Natural killer cell treated with Interleukin-12 subunit alpha and Interleukin-12 subunit beta and Interleukin-15 and Interleukin-18, amount 100 ng/mL, for 72 hours (primary cell): ENCODE measurements at places on chromosomes 2 and 18.

DNA sequence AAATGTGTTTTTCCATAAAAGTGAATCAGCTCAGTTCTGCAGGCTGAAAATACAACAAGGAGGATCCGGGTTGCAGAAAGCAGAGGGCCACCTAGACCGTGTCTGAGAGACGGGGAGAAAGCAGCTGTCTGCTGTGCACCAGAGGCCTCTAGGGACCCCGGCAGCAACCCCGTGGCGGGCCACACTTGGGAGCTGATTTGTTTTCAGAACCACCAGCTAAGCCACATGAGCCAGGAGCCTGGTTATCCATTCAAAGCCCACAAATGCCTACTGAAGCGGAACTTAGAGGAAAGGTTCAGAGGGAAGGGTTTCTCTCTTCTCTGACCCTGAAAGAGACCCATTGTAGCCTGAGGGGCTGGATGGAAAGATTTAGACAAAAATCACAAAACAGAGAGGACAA lies 28.4 kb upstream of the ID2 start:
- DNase-seq: no peak

DNA sequence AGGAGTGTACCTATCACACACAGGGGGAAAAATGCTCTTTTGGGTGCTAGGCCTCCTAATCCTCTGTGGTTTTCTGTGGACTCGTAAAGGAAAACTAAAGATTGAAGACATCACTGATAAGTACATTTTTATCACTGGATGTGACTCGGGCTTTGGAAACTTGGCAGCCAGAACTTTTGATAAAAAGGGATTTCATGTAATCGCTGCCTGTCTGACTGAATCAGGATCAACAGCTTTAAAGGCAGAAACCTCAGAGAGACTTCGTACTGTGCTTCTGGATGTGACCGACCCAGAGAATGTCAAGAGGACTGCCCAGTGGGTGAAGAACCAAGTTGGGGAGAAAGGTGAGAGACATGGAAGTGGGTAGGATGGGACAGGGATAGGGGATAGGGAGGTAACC lies 12.2 kb downstream of the DHRS9 start:
- DNase-seq: no peak

DNA sequence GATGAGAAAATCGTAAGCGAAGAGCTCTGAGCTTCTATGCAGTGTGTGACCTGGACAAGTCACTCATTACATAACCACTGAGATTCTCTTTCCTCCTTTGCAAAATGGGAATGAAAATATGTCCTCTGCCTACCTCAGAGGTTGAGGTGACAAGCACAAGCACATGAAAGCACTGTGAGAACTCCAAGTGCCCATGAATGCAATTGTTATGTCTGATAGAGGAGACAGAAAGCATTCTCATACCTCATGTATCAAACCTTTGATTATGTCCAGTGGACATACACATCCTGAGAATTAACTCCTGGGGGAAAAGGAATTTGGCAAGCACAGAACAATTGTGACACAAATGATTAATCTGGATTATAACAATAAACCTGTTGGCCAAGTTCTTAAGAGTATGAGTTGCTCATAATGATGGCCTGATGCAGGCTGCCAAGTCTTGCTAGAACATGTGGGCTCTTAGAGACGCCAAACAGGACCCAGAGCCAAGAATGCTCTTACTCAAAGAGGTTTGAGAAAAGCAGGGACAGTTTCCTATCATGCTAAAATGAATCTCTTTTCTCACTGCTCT lies 8.5 kb upstream of the RMDN2 start:
- DNase-seq: no peak

- no peak for DNase-seq
These were observed 12.8 kb downstream of the METTL8 start for GRCh38 chr2:171420728-171421563.
